Omental fat pad (tissue), 4 donors: ENCODE measurements at places on chromosomes 7 and 10.

DNA sequence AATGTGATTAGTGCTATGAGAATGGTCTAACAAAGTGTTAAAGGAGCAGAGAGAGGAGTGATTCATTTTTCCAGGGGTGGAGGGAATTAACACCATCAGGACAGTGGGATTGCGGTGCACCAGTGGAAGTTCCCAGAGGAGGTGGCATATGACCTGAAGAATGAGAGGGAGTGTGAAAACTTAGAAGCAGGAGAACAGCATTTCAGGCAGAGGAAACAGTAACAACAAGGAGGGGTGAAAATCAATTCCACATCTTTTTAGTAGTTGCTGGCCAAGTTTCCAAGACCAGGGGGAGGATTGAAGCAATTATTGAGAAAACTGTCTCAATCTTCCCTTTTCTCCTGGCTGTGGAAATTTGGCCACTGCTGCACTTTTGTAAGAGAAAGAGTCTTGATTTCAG lies 23.7 kb upstream of the CCDC172 start:
- no peak for DNase-seq

GRCh38 chr7:46191296-46191695 lies 270.2 kb upstream of the IGFBP3 start:
- DNase-seq, result no peak

- DNase-seq, result no peak
Measured at GRCh38 chr10:49837051-49837478, 74.9 kb upstream of the OGDHL start.

DNA sequence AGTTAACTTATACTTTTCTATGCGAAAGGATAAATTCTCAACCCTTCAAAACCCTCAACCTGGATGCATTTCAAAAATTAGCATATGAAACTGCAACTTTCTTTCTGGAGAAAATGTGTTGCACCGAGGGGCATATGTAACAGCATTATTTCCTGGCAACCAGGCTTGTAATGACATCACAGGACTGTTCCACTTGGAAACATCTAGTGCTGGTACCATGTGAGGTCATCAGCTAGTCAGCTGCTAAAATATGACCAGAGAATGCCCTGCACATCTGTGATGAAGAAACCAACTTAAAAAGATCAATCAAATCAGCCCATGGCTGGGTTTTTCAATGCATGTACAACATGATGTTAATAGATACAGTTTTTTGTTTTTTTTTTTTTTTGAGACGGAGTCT lies 40.0 kb downstream of the FGFR2 start:
- DNase-seq, result no peak

DNA sequence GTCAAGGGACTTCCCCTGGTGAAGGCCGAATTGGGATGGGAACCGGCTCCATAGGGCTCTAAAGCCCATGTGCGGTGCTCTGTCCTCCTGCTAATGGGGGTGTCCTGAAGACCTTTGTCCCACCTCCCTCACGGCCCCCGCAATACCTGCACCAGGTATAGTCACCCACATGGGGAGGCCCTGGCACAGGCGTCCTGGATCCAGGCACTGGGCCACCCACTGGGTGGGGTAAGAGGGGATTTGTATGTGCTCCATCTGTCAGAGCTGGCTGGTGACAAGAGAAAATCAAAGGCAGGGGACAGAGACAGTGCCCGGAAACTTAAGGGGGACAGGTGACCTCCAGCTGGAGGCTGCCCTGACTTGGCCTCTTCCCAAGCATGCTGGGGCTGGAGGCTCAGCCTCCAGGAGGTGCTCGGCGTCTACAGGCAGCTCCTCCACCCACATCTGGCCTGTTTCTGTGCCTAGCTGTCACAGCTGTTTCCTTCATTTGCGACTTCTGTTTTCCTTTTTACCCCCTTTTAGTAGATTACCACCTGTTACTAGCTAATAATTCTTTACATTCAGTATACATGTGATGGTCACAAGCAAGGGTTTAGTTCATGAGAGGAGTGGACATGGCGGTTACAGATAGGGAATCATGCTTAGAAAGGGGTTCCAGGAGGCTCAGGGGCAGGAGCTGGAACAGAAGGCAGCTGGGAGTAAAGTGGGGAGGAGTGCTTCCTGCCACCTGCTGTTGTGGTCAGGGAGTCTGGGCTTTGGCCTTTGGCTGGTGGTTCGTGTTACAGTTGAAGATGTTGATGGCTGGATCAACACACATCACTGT lies 2.3 kb upstream of the CUZD1 start:
- no peak for DNase-seq

DNA sequence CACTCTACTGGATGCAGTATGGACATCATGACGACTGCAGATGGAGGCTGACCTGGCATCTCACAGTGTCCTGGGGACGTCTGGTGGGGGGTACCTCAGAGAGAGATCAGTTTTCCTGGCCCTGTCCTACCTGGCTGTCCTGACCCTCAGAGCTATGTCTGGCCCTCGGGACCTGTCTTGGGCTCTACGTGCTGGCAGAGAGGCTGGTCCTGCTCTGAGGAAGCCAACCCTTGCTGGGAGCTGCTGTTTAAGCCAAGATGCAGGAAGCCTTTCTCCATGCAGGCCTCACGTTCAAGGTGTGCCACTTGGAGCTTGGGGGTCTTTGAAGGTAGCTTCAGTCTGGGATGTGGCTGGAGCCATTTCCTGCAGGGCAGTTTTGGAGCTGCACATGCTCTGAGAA lies 42.1 kb upstream of the CXCL12 start:
- DNase-seq, result no peak

- no peak for DNase-seq
Measured at GRCh38 chr10:12508165-12508564, 158.8 kb downstream of the CAMK1D start.

GRCh38 chr7:155289107-155289506 lies 8.6 kb upstream of the INSIG1 start:
- no peak for DNase-seq

DNA sequence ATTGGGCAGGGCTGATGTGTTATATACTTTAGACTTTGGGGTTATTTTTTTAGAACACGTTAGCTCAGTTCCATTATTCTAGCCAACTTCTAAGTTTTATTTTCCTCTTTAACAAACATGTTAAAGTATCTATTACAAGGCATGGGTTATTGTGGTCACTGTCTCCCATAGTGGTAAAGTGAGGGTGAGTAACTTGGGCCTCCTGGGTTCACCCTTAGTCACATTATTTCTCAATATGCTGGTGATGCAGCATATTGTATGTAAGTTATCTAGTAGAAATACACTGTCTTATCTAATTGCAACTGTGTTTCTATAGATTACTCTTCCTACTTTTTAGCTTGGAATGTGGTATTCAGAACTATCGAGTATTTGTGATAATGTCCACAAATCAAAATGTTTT lies 65.9 kb downstream of the BBS9 start:
- no peak for DNase-seq

- no peak for DNase-seq
Measured at GRCh38 chr7:96558530-96558929, 151.1 kb downstream of the SEM1 start.

DNA sequence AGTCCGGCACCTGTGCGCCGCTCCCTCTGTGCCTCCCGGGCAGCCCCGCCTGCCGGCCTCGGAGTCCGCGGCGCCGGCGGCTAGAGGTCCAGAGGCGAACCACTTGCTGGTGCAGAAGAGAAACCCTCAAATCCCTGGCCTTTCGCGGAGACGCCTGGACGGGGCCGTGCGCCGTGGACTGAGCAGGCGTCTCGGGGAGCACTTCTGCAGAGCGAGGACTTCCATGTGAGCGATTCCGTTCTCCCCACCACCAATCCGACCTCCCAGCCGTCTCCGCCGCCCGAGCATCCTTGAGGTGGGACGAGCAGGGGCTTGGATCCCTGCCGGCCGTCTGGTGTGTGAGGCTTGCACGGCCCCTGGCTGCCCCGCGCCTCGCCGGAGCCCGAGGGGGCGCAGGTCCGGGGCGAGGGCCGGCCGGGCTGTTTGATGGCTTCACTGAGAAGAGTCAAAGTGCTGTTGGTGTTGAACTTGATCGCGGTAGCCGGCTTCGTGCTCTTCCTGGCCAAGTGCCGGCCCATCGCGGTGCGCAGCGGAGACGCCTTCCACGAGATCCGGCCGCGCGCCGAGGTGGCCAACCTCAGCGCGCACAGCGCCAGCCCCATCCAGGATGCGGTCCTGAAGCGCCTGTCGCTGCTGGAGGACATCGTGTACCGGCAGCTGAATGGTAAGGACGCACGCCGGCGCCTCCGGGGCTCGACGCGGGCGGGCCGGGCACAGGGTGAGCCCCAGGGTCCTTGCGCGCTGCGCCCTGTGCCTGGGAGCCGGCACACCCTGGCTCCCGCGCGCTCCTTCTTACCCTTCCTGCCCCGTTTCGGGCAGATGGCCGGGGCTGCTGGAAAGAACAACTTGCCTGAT lies 660 bp downstream of the GALNT17 start:
- DNase-seq, result no peak

DNA sequence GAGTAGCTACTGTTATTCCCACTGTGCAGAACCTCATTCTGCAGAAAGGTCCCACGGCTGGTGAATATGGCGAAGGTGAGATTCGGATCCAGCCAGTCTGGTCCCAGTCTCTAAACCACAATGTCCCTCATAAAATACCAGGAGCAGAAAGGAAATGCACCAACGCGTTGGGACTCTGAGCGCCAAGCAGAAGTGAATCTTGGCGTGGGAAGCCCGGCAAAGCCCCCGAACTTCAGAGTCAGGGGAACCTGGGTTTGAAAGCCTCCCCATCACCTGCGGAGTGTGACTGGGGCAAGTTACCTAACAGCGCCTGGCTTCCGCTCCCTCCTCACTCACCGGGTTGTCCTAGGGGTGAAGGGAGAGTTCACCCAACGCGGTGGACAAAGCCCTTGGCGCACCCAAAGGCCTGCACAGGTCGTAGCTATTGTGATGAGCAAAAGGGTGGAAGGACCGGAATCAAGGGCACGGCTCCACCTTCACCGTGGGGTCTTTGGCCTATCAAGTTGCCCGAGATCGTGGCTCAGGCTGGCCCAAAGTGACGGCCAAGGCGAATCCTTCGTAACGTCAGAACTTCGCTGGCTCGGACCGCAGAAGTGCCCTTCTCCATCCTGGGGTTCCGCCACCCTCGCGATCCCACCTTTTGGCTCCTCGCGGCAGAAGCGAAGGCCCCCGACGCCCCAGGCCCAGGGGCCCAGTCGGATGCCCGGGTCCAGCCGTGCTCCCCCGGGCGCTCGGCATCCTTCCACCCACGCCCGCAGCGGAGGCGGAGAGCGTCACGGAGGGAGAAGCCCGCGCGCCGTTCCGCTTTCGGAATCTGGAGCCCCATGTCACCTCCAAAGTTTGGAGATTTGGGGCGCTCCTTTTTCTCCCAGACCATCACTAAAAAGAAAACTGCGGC lies 811 bp downstream of the RGS10 start:
- no peak for DNase-seq

DNA sequence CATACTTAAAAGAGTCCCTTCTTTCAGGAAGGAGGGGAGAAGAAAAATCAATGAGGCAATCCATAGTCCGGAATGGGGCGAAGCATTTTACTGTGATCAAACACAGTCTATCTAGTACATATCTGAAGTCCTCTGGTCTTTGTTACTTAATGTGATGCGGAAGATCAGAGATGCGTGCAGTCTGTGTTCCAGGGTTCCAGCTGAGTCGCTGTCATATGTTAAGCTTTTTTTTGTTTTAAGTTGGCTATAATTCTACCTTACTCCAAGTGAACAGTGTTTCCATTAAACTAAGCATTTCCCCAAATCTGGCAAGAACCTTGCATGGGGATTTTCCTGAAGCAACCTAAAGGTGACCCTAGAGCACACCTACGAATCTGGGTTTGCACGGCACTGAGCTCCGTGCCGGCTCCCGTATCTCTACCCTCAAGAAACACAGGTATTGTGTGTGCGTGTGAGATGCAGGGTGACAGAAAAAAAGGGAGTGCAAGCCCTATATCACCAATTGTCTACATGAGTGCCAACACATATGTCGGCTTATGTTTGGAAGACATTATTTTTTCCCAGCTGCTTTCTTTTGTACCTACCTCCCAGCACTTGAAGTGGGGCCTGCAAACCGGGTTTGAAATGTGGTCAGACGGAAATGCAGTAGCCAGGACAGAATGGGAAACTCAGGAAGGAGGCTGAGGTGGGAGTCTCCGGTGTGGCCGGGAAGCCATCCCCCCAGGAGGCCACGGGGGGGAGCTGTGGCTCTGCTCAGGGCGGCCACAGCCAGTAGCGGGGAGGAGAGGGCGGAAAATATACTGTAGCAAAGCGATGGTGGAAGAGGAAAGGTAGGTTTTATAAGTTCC lies 435.8 kb upstream of the MGMT start:
- no peak for DNase-seq

DNA sequence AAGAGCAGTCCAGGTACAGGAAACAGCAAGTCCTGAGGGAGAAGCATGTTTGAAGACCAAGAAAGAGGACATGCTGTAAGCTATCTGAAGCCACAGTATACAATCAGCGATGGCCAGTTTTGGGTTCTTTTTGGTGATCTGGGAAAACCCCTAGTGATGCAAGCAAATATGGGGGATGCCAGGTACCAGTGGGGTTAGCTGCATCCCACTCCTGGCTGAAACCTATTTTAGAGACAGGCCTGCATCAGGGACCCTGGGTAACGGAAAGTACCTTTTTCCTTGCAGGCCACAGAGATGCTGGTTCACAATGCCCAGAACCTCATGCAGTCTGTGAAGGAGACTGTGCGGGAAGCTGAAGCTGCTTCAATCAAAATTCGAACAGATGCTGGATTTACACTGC lies 32.9 kb downstream of the AP3M1 start:
- no peak for DNase-seq

- DNase-seq, result no peak
Measured at GRCh38 chr7:29988424-29989256, 961 bp downstream of the SCRN1 start.

GRCh38 chr7:97772045-97772901 lies 40.4 kb downstream of the TAC1 start:
- no peak for DNase-seq

DNA sequence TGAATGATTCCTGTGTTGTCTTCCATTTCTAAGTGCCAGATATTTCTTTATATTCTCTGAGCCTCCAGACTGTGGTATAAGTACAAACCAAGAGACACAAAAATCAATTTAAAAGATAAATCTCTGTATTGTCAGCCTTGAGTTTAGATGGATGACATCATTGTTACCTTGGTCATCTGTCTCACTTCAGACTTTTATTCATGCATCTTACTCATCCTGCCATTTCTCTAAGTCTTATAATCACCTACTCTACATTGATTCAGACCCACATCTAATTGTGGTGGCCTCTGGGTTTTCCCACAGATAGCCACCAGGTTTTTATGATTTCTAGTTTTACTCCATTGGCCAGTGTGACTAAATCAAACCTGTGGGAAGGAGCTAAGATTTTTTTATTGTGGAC lies 26.8 kb upstream of the HDAC9 start:
- no peak for DNase-seq

- no peak for DNase-seq
Measured at GRCh38 chr7:26369593-26369992, 77.9 kb downstream of the SNX10 start.

DNA sequence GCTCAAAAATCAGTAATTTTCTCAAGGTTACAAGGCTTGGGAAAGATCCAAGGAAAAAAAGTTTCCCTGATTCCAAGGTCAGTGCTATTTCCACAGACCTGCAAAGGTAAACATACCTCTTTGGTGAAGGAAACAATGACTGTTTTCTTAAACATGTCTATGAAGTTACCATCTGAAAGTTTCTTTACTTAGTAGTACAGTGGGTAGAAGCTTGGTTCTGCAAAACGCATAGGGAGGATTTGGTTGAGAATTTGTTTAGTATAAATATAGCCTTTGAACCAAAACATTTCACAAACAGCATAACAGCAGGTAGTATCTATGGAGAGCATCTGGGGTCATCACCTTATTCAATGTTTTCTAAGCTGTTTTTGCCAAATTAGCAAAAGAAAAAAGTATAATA lies 169.6 kb downstream of the CCSER2 start:
- DNase-seq, result no peak

- no peak for DNase-seq
Measured at GRCh38 chr7:121187222-121187621, 141.6 kb upstream of the WNT16 start.
